IMR-90 (cell line): ENCODE measurements at places on chromosomes 12 and 14. TPM values are rescaled to one million over a fixed set of nuclear protein-coding genes. Genes with fewer than 3 reads are reported as not detected.

DNA sequence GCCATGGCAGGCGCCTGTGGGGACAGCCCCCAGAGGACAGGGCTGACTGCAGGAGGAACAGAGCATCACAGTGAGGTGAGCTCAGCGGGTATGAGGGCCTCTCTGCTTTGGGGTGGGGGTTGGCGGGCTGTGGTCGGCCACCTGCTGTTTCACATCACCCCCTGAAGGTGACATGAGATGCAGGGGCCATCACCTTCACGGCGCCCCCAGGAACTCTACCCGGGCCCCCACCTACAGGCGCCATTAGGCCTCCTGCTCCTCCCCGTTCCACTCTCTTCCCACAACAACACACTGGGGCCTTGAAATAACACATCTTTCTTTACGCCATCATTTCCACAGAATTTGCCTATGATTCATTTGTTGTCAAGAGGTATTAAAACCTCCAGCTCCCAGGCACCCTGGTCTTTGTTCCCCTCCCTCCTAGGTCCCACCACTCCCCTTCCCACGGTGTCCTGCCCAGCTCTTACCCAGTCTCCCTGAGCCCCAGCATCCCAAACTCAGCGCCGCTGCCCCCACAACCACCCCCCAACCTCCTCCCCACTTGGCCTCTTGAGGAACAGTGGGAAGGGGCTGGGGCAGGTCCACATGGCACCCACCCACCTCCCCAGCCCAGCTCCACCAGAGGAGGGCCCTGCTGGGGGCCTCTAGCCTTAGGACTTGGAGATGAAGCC is 12.7 kb upstream of the HDAC7 start:
- no peak for DNase-seq

BORCS5 gene
- 12.2 and 14.4 TPM in 2 replicates for polyA plus RNA-seq

DNA sequence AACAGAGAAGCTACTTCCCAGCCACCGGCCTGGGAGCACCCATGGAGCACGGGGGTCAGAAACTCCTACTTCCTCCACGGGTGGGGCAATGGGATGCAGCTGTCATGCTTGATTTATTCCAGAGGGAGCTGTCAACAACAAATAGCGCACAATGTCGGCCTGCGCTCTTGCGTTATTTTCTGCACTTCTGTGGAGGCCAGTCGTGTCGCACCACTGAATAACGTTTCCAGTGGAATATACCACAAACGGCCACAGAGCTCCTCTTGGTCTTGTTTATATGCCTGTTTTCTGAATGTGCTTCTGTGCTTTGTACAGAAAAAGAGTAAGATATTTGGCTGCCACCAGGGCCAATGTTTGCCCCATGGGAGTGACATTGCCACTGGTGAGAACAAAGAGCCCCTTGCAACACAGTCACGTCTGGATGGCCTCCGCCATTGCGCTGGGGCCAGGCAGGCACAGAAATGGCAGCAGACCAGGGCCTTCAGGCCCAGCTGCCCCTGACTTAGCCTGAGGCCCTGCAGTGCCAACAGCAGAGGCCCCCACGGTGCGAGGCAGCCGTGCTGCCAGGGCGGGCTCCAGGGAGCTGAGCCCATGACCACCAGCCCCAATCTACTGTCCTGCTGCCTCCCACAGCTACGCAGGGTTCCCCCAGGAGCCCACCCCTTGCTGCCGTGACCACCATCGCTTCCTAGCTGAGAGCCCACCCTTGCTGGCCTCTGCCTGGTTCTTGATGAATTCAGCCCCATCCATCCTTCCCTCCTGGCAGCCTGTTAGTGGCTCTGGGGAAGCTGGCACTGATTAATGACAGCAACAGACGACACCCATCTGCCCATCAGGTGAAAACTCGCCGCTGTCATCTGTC is 28.9 kb upstream of the TMEM179 start:
- no peak for DNase-seq

DNA sequence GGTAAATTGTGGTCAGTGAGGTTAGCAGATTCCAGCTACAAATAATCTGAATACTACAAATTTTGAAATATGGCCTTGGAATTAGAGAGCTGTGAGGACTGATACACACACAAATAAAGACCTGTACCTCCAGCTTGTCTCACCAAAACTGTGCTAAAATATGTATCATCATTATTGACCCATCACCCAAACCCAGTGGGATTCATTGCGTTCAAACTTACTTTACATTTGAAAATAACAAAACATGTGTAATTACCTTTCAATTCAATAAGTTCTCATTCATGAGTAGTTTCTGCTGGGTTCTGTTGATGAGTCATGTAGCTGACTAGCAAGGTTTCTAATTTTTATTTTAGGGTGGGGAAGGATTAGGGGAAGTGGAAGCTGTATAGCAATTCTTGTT is 170.9 kb downstream of the MSRB3 start:
- peak; percentile 65 for DNase-seq

GRCh38 chr12:9756170-9756569 is 4.5 kb downstream of the CD69 start:
- no peak for DNase-seq

DNA sequence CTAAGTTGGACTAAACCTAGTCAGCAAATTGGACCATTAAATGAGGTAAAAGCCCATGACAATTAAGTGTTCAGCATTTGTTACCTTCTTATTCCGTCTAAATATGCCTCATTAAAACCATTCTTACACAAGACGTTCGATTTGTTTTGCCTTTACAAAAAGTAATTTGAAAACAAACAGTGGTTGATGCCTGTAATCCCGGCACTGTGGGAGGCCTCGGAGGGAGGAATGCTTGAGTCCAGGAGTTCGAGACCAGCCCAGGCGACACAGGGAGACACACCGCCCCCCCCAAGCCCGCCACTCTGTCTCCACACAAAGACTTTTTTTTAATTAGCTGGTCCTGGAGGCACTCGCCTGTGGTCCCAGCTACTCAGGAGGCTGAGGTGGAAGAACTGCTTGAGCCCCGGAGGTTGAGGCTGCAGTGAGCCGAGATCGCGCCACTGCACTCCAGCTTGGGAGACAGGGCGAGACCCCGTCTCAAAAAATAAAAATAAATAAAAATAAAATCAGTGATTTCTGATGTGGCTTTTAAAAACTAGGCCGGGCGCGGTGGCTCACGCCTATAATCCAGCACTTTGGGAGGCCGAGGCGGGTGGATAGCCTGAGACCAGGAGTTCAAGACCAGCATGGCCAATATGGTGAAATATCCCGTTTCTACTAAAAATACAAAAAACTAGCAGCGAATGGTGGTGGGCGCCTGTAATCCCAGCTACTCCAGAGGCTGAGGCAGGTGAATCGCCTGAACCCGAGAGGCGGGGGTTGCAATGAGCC is 856 bp upstream of the EIF4B start:
- no peak for DNase-seq

GRCh38 chr12:112855375-112855774 is 51.4 kb upstream of the OAS1 start:
- DNase-seq = no peak

DNA sequence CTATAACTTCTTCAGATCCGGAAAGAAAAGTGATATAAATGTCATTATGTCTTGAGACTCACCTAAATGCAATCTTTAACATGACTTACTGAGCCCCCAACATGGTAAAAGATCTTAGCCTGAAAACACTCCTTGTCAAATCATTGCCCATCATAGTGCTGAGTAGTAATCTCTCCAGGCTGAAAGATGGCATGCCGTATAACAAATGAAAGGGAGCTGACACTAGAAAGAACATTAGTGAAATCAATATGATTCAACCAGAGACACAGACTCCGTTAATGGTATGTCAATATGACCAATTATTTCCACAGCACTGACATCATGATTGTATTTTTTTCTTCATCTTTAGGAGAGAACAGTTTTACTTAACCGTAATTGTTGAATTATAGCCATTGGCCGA is 54.4 kb downstream of the BICD1 start:
- no peak for DNase-seq

- no peak for DNase-seq
These were observed 115.6 kb downstream of the NT5DC3 start for GRCh38 chr12:103725398-103725797.

- DNase-seq = no peak
These were observed 8.1 kb upstream of the CLMN start for GRCh38 chr14:95327558-95328374.

KCNC2 gene
- not detected in 2 replicates for polyA plus RNA-seq

DNA sequence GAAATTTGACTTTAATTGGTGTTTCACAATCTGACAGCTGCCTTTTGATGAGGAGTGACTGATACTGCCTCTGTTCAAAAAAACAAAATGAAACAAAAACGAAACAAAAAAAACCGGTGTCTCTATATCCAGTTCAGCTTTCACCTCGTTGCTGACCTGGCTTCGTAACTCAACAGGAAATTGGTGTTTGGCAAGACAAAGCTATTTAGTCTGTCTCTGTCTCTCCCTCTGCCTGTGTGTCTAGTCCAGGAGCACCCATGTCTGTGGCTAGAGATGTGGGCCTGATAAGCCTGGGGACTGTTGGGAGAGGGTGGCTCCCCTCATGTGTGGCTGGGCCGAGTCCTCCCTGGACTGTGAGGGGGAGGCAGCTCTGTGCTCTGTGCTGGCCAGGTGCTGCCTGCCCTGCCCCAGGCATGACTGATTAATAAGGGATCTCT is 11.3 kb downstream of the CACNA1C start:
- DNase-seq = peak; percentile 59

DNA sequence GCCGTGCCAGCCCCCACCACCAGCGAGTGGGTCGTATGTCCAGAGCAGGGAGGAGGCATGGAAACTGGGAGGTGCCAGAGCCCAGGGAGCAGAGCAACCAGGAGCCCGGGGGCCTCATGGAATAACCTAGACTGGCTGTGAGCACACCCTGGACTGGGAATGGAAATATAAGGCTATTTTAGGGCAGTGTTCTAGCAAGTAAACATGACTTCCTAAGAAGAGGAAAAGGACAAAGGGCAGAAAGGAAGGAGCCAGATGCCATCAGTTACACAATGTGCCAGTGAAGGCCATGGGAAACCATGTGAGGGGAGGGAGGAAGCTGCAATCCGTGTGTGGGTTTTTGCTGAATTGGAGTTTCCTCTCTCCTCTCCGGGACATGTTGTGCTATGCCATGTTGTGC is 18.7 kb upstream of the CPM start:
- DNase-seq = no peak

TRIM9 gene
- 0.09 and 0.24 TPM in 2 replicates for polyA plus RNA-seq

LRIG3 gene
- 23.6 and 26.4 TPM in 2 replicates for polyA plus RNA-seq

DNA sequence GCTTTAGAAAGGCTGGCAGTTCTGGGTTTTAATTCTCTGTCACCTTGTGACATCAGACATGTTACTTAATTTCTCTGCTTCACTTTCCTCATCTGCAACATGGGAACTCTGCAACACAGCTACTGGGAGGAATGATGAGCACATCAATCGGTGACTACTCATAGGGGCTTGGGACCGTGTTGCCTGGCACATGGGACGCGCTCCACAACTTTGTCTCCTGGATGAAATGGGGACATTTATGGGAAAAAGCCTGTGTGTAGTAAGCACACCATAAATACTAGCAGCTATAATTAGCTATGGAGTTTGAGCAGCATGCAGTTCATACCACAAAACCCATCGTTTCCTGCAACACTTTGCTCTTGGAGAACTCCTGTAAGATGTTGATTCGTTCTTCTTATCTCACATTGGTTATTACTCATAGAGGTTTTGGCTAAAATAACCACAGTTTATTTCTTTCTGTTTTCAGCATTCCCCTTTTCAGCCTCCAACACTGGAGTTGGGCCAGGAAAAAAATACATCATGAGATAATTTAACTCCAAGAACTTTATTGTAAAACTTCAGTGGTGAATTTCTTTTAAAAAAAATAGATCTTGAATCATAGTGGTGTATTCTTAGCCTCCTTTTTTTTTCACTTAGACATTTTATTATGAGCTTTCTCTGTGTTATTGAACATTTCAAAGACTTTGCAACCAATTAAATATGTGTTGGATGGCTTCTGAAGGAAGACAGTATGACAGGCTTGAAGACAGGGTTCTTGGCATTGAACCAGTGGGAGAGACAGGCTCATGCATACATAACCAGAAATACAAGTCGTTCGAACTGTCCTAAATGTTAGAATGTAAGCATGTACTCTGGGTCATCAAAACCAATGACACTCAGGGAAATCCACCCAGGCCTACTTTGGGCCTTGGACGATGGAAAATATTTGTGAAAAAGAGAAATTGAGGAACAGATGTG is 72.7 kb downstream of the RIN3 start:
- DNase-seq = peak; percentile 99

BMAL2 gene
- polyA plus RNA-seq = 8.7 and 11.0 TPM in 2 replicates

PTPRO gene
- 0.03 TPM in 1 of 2 replicates, not detected in the other for polyA plus RNA-seq

TAS2R19 gene
- 0.24 and 0.29 TPM in 2 replicates for polyA plus RNA-seq

- peak; percentile 52 for DNase-seq
These were observed 10.6 kb downstream of the DDX54 start for GRCh38 chr12:113174461-113175384.

GRCh38 chr12:110338754-110339153 is 57.7 kb downstream of the ATP2A2 start:
- DNase-seq = no peak

DNA sequence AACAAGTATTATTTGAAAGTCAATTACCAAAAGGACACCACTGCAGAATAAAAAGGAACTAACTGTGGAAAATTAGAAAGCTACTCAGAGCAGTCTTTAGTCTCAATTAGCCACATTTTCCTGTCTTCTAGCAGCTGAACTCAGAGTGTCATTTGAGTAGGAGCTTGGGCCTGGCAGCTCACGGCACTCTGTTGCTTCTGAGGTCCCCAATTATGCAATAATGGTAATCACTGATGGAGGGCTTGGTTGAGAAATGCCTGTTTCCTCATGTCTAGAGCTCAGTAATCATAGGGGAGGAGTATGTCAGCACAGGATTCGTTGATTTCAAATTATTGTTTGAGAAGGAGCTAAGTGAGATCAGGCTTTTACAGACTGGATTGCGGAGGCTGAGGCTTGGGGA is 108.6 kb downstream of the VRK1 start:
- DNase-seq = no peak

GRCh38 chr12:8712572-8712971 is 14.8 kb downstream of the RIMKLB start:
- DNase-seq = no peak

- DNase-seq = peak; percentile 31
These were observed 20.1 kb downstream of the APOBEC1 start for GRCh38 chr12:7645395-7646177.

CMKLR1 gene
- not detected in 2 replicates for polyA plus RNA-seq

NYNRIN gene
- 5.3 and 5.4 TPM in 2 replicates for polyA plus RNA-seq

GRCh38 chr12:123032736-123033391 is 52.4 kb downstream of the ARL6IP4 start:
- no peak for DNase-seq

- peak; percentile 33 for DNase-seq
These were observed 883 bp downstream of the FOXJ2 start for GRCh38 chr12:8033153-8034044.

DNA sequence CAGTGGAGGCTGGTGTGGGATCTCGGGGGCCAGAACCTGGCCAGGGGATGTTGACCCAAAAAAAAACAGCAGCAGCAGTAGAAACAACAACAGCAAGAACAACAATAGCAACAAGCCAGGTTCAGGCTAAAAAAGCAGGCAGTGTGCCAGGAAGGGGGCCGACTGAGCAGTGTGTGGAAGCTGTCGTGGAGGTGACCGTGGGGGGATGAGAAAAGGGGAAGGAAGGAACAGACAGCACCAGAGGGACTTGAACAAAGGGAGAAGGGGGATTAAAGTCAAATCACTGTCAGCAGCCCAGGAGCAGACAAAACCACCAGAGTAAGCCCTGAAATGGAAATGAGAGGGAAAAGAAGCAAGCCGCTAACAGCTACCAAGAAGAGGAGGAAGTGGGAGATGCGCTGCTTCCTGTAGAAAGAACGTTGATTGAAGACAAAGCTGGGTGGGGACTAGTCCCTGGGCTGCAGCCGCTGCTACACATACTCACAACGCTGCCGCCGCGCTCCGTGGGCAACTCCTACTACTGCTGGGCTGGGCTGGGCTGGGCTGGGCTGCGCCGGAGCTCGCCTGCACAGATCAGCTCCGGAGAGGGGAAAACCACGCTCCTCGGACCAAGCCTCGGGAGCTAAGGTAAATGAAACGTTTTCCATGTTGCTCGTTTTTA is at the start of gene GNG2:
Gene GNG2 (plus strand): TSS at position 449 of the 661 bp plus-strand sequence. CDS start 90,067 bp downstream, outside the sequence.
- peak; percentile 75 for DNase-seq
